ENCODE measurements at places on chromosomes 4 and X.

- peak; percentile 55 for DNase-seq
These were observed 25.8 kb downstream of the ADRA2C start for GRCh38 chr4:3791910-3792542.

DNA sequence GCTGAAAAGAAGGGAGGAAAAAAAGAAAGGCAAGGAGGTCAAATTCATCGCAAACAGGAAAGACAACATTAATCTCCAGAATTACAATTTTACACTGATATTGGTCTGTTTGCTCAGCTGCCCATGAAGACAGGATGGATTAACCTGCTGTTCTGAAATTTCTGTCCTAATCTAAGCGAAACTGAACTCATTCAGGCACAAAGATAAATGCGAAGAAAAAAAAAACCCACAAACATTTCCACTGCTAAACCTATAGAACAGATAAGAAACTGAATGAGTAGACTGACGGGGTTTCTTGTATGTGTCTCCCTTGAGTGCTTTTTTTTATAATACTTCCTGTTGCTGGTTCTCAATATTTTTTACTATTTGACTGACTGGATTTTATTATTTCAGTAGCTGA is 251.8 kb upstream of the FTHL17 start:
- no peak for DNase-seq

- DNase-seq: no peak
These were observed 34.6 kb upstream of the NMU start for GRCh38 chr4:55670695-55671094.

- DNase-seq: no peak
These were observed 327.7 kb downstream of the DKK2 start for GRCh38 chr4:106708464-106708816.

GRCh38 chrX:139877710-139878414 is 55.0 kb downstream of the ATP11C start:
- no peak for DNase-seq

DNA sequence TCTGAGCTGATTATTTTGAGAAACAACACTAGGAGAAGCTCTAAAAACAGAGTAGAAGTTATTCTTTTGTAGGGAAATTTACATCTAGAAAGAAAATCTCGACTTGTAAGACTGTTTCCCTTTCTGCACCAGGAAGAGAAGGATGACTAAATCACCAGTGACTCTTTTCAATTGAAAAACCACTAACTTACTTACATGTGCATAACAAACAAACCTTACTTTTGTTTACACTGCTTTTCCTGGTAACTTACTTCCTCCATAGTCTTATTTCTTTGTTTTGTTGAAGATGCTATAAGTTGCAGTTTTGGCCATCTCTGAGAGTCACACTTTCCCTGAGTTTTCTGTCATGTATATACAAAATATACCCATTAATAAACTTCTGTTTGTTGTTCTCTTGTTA is 293.6 kb upstream of the FAT4 start:
- DNase-seq: no peak

DNA sequence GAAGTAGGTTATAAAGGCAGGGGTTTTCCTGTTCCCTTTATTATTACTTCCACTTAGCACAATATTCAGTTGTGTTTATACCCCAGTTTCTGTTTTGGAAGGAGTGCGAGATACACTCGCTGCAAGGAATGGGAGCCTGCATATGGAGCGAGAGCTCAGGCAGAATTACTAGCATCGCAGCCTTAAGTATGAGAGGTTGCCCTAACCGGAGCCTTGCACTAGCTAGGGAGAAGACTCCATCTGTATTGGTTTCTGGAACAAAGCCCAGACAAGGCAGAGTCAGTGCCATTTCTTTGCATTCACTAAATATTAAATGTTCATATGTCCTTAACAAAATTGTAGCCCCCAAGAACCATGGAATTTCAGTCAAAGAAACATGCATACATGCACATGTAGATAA is 6.2 kb upstream of the DCTD start:
- DNase-seq: no peak

GRCh38 chrX:9757366-9757765 is 8.3 kb downstream of the GPR143 start:
- no peak for DNase-seq

DNA sequence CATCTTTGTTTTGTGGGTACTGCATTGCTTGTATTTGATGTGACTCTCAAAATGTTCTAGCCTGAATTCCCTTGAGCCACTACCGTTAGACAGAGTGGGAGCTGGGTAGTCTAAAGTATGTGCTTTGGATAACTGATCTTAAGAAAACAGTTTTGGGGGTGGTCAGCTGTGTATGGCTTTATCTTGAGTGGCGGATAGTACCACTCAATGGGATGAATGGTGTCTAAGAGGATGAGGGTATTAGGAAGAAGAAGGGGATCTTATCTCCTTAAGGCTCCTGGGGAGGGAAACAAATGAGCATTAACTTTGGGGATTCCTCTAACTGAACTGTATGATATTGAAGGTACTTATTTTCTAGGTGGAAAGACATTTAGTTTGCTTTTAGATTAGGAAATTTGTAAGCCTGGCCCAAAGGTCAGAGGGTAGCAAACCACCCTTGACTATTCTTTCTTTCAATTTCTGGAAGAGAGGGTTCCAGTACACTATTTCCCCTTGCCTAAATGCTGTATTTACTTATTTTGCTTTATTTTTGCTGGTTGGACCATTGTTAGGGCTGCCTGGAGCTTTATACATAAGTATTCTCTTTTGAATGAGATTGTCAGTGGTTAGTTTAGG is 11.3 kb downstream of the BMP2K start:
- no peak for DNase-seq

GRCh38 chr4:123698556-123698955 is 302.0 kb downstream of the SPRY1 start:
- no peak for DNase-seq

DNA sequence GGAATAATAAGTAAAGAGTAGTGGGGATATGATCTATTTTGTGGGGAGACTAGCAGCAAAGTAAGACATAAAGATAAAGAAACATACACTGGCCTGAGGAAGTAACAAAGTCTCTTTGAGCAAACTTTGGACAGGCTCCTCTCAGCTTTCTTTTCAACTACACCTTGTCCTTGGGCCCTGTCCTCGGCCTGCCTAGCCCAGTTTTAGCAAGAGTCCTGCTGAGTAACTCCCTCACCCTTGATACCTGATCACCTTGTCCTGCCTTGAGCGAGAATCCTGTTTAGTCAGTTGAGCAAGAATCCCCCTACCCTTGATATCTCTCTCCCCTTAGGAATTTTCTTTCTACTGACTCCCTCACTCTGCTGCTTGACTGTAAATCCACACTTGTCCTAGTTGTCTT is 11.5 kb downstream of the HNRNPH2 start:
- DNase-seq: no peak

DNA sequence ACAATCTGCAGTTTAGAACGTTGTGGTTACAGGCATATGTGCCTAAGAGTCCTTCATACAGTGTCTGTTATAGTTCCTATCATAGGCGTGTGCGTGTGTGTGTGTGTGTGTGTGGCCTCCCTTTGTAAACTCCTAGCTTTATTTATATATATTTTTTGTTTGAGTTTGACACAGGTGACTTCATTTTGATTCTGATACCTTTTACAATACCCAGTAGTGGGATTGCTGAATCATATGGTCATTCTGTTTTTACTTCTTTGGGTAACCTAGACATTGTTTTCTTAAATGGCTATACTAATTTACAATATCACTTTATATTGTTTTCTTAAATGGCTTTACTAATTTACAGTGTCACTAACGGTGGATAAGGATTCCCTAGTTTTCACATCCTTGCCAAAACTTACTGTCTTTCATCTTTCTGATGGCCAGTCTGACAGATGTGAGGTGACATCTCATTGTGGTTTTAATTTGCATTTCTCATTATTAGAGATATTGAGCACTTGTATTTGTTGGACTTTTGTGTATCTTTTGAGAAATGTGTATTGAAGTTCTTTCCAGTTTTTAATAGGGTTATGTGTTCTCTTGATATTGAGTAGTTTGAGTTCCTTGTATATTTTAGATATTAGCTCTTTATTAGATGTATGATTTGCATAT is 211.1 kb upstream of the NUDT6 start:
- DNase-seq: no peak

- no peak for DNase-seq
These were observed 1779.0 kb downstream of the PCDH7 start for GRCh38 chr4:32499171-32499570.

DNA sequence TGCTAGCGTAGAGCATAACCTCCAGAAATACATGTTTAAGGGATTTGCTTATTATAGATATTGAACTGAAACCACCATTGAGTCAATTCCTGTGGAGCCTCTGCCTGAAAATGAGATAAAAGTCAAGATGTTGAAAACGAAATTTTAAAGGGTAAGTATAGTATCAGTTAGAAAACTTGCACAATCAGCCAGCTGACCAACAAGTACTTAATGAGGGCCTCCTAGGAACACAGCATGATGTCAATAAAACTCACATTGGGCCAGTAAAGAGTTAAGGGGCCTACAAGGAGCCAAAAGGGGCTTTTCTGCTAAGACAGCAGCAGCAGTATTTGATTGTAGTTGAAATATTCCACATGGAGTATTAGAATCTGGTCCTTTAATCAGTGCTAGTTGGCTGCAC is 314.1 kb upstream of the PPARGC1A start:
- DNase-seq: no peak

DNA sequence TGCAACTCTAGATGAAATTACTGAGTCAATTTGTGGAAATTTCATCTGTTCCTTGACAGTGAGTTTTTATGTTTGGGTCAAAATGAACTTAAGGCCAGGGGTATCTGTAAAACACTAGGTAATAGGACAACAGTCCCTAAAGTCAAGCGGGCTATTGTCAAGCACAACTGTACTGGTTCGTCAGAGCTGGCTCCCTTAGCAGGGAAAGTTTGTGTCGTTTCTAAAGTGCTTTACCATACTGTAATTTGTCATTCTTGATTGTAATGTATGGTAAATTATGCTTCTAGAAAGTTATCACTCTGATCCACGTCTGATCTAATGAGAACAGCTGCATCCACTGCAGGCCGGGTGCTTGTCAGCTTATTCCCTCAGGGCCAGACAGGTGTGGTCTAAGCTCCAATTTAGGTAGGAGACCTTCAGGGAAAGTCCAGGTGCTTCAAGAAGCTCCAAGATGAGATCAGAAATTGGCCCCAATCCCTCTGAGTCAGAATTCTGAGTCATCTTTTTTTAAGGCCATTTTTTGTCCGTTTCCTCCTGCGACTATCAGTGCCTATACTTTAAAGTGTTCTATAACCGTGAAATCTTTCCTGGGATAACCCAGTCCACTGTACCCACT is 92.2 kb downstream of the PALLD start:
- no peak for DNase-seq

GRCh38 chrX:70253377-70254062 is 6.5 kb downstream of the P2RY4 start:
- DNase-seq: no peak

GRCh38 chr4:186192066-186192612 is 772 bp downstream of the CYP4V2 start:
- DNase-seq: peak; percentile 63

GRCh38 chr4:82851885-82852750 is 38.8 kb downstream of the SEC31A start:
- no peak for DNase-seq

- DNase-seq: no peak
These were observed 5.3 kb downstream of the EDA2R start for GRCh38 chrX:66633541-66633940.

DNA sequence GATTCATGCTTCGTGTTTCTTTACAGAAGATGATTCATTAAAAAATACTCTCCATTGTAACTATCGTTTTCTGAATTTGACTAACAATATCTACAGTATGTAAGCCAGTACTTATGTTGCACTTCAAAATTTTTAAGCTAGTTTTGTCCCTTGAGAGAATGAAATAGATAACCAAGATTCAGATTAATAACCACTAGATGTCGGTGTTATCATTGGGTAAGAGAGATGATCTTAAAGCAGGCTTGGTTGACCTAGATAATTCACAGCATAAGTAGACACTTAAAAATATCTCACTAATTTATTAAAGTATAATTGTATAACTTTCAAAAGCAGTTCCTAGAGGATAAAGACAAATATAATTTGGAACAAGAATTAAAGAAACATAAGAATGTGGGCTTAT is 430.9 kb downstream of the C4orf33 start:
- no peak for DNase-seq

GRCh38 chr4:42172128-42172790 is 19.8 kb upstream of the BEND4 start:
- DNase-seq: no peak

DNA sequence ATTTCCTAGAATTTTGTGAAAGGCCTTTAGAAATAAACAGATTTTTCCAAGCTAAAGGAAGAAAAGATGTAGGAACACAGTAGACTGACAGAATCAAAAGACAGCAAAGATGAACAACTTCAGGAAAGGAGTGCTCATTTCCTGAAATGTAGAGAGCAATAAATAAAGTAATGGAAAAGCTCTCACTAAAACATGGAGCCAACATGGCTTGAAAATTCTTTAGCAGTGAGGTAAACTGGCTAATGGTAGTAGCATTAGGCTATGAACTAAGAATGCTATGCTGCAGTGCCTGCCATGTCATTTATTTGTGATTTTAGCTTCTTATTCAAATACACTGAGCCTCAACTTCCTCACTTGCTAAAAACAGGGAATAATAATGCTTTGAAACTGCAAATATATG is 108.7 kb downstream of the IQCM start:
- no peak for DNase-seq

DNA sequence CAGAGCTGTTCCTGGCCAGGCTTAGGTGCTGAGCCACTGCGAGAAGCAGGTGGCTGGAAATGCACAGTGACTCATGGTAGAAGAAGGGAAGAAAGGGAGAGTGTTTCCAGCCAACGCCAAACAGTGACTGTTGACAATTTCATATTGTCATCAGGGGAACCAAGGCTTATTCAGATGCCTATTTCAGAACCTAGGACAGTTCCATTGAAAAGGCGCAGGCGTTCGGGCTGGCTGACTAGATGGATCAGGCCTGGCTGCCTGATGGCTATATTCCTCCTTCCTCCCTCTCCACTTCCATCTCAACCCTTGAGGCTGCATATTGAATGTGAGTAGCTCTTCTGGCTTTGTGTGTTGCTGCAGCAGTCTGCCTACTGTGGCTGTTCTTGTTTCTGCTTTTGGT is 73.0 kb upstream of the FRMPD4 start:
- no peak for DNase-seq

DNA sequence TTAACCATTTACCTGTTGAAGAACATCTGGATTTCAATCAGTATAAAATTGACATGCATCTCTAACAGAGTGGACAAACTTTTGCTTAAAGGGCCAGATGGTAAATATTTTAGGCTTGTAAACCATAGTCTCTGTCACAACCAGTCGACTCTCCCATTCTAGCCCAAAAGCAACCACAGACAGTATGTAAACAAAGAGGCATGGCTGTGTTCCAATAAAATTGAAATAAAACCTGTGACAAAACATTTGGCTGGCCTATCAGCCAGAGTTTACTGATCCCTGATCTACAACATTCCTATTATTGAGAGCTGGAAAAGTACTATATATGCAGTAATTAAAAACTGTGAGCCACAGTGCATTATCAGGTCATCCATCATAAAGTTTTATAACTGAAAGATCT is 3.2 kb downstream of the CENPC start:
- no peak for DNase-seq

GRCh38 chr4:10639100-10639499 is 45.5 kb downstream of the CLNK start:
- no peak for DNase-seq

- DNase-seq: no peak
These were observed 1162.1 kb downstream of the RAPGEF2 start for GRCh38 chr4:160265014-160265413.

- no peak for DNase-seq
These were observed 6.7 kb upstream of the MID2 start for GRCh38 chrX:107818900-107819521.
